ENCODE measurements at places on chromosomes 2 and 18. TPM values are rescaled to one million over a fixed set of nuclear protein-coding genes. Genes with fewer than 3 reads are reported as not detected.

- DNase-seq: no peak
These were observed 42.9 kb upstream of the TMEM178A start for GRCh38 chr2:39622860-39623259.

DNA sequence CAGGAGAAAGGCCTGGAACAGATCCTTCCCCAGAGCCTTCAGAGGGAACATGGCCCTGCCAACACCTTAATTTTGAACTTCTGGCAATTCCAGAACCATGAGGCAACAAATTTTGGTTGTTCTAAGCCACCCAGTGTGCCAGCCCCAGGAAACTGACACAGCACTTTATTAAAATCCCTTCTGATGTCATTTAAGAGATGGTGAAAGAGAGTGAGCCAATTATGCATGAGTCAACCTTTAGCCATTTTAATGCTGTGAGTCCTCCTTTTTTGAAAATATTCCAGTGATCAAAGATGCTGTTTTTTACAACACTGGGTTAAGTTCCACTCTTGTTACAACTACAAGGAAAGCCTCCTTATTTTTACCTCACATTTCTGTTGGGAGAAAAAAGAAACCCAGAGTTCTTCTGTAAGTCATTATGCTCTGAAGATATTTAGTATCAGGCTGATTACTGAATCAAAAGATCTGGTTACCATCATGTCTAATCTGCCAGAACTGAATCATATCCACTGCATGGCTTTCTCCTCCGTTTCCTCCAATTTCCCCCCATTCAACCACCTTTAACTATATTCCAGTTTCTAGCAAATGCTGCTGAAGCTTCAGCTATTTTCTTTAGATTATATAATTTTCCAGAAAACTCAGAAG lies 235.4 kb downstream of the TXNL1 start:
- no peak for DNase-seq

Gene ACTG2
- not detected for total RNA-seq

Gene SCYGR1
- not detected for total RNA-seq

DNA sequence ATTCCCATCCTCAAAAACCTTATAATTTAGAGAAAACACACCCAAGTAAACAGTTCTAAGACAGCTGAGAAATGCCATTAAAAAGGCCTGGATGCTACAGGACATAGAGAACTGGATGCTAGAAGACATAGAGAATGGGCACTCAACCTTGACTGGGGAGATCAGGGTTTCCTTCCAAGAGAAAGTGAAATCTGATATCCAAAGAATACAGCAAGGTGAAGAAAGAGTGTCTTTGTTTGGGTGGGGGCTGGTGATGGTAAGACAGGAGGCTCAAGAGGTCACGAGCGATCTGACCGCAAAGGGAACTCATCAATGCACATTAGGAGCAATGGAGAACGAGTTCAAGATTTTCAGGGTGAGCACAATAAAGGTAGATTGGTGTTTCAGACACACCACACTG lies 31.6 kb downstream of the EPB41L3 start:
- no peak for DNase-seq

Gene TMEM18
- 9.0 TPM for total RNA-seq

Gene GALNT14
- 10.4 TPM for total RNA-seq

Gene HOXD13
- not detected for total RNA-seq

DNA sequence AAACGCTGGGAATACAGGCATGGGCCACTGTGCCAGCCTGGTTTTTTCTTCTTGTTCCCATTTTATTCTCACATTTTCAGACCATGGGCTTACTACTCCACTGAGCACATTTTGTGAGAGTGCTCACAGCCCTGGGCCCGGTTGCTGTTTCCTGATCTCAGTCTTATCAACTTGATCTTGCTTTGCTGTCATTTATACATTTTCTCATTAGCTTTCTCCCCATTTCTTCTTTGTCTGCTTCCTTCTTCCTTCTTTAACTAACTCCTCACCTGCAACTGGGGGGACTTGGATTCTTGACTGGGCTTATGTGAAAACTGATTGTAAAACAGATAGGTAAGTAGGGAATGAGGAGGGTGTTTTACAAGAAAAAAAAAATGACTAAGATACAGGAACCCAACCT lies 117.3 kb downstream of the PLB1 start:
- no peak for DNase-seq

- DNase-seq: no peak
These were observed 97.5 kb upstream of the LDLRAD4 start for GRCh38 chr18:13120983-13121441.

Gene INSIG2
- total RNA-seq: 7.5 TPM

DNA sequence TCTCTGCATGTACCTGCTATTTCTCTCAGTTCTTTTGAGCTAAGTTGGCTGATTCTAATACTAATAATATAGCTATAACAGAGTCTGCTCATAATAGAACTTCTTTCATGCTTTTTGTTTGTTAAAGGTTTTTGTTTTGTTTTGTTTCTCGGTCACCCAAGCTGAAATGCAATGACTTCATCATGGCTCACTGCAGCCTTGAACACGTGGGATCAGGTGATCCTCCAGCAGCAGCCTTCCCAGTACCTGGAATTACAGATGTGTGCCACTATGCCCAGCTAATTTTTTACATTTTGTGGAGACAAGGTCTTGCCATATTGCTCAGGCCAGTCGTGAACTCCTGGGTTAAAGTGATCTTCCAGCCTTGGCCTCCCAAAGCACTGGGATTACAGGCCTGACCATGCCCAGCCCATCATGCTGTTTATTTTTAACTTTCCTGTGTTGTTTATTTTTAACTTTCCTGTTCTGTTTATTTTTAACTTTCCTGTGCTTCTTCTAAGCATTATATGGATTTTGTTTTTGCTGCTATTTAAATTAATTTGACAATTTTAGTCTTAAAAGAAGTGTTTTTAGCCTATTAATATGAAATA lies 763.8 kb upstream of the CDH7 start:
- DNase-seq: no peak

DNA sequence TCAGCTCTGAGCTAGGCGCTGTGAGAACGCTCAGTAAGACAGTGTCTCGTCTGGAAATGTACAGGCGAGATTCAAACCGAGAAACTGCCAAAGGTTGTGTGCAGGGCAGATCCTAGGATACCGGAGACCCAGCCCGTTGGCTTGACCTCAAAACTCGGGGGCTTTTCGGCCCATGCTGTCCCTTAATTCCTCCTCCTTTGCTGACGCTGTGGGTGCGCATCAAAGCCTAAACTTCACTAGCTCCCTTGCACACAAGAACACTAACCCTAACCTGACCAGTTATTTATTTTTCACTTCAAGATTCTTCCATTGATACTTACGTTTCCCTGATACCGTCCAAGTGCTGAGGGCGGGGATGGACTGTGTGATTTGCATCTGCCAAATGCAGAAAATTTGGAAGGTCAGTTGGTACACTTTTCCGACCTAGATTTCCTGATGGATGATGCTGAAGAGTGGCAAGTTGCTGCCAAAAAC lies 1.0 kb upstream of the AAK1 start:
- DNase-seq: no peak

GRCh38 chr2:222984908-222985307 lies 67.1 kb upstream of the KCNE4 start:
- DNase-seq: no peak

- DNase-seq: no peak
These were observed 14.6 kb downstream of the ZNF519 start for GRCh38 chr18:14117606-14118005.

DNA sequence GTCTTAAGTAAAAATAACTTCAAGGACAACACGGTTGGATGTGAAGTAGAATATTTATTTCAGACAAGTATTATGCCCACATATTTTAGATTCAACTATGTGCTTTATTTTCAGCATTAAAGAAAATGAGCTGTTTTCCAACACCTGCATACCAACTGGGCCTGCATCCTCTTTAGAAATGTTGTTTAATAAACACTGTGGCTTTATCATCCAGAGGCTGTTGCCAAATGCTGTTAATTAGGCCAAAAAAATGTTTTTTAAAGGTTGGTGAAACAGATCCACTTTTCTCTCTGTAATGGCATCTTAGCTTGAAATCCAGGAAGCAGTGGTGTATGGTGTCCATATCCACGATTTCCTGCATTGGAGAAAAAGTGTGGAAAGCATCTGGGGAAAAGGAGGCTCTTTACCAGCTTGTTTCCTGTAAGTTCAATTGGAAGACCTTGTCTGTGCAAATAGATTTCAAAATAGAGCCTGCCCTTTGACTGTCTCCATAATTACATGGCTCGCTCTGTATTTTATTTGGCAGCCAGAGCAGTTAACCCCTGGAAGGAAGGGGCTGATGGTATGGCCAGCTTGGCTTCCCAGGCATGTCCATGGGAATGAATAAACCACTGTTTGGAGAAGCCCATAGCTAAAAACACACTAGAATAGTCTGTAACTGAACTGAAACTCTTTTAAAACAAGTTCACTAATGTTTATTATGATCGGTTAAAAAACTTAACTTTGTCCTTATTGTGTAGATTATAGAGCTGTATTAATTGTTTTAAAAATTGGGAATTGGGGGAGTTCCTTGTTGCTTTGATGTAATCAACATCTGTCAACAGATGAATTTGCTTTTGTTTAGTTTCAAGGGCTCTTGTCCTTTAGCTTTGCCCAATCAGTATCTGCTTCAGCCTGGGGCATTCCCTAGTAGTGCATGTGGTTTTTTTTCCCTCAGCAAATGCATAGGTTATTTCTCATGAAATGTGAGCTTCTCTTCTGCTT lies 33.0 kb upstream of the DLX1 start:
- DNase-seq: peak; percentile 25

Gene GPR35
- total RNA-seq: 0.24 TPM

DNA sequence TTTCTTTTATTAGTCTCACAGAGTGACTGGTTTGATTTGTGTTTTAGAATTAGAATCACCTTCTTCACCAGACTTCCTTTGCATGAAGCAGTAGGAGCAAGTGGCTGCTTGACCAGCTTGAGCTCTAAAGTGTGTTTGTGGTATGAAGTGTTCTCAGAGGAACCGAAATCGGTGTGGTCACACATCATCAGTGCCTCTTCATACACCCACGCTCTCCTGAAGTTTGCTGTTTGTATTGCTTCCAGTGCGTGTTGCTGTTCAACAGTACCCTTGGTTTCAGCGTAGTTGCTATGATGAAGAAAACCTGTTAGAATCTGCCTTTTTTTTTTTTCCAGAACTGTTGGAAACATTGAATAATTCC lies 77.9 kb downstream of the LIMS1 start:
- no peak for DNase-seq

DNA sequence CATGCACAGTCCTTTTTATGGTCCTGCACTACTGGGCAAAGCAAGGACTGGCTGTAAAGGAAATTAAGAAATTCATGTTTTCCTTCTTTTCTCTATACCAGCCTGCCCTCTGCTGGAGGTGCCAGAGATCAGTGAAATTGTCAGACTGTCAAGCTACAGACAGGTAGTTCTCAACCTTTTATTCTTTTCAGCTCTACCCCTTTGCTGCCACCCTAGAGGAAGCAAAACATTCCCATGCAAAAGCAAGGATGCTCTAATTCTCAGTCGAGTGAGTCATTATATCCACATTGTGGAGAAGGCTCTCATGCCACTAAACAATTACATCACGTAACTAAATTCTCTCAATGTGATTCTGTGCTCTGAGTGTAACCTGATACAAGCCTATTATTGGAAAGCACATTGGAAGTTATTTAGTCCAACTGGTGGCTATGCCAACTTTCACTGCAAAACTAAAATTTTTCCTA lies 25.0 kb upstream of the RAPGEF4 start:
- DNase-seq: no peak

DNA sequence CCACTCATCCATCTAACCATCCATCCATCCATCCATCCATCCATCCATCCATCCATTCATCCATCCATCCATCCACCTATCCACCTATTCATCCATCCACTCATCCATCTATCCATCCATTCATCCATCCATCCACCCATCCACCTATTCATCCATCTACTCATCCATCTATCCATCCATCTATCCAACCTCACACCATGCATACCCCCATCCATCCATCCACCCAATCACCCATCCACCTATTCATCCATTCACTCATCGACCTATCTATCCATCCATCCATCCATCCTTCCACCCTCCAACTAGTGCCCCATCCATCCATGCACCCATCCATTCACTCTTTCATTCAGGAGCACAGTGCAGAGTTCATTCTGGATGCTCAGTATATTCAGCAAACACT lies 21.5 kb upstream of the YWHAQ start:
- no peak for DNase-seq

DNA sequence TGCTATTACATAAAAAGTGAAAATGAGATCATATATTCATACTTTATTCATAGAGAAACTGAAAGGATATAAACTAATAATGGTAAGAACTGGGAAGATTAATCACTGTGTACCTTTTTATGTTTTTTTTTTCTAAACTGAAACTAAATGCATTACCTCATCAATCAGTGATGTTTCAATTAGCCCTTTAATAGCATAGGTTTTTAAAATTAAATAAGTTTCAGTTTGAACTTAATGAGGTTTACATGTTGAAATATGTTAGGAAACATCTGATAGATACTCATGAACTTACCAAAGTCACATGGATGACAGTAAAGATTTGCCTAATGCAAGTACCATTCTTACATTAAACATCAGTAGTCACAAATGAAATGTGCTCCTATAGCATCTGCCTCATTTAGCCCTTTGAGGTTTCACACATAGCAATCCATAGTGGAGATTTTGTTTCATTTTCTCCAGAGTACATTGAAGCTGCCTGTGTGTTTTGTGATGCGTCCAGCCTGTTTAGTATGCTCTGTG lies 8.9 kb downstream of the MAPRE2 start:
- DNase-seq: no peak

GRCh38 chr18:10405014-10405493 lies 49.4 kb upstream of the APCDD1 start:
- DNase-seq: no peak

Gene SP100
- total RNA-seq: 146 TPM

DNA sequence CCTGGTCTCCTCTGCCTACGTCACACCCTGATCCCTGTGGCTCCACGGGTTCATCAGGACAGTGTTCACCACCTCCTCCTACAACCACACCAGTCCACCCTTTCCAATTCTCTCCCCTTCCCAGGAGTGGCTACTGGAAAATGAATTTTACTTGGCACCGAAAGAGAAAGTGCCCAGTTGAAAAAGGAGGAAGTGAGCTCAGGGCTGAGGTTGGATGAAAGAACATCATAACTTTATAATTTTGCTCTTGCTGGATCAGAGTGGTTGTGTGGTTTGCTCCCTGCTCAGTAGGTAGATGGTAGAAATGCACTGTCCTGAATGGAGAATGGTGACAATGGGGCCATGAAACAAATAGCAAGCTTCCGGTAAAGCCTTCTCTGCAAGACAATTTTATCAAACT lies 140.3 kb upstream of the DDX18 start:
- DNase-seq: no peak

GRCh38 chr2:161045726-161046125 lies 114.5 kb upstream of the TANK start:
- DNase-seq: no peak

- DNase-seq: no peak
These were observed 29.0 kb downstream of the ANO7 start for GRCh38 chr2:241217320-241218031.

Gene GPAT2
- total RNA-seq: 5.7 TPM

DNA sequence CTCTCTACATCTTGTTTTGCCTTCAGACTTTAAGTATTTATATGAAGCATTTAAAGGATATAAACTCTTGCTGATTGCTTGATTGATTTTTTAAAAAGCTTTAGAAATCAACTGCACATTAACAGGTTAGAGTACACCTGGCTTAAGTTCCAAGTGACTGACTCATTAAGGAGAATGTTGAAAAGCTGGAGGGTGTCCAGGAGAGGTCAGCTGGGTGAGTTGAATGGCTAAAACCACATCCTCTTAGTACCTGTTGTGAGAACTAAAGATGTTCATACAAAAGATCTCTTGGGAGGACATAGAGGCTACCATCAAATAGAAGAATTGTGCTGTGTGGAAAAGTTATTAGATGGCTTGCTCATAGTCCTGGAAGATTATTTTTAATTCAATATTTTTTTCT lies 206.8 kb downstream of the TXNL1 start:
- DNase-seq: no peak

GRCh38 chr2:64692401-64692800 lies 38.7 kb upstream of the SERTAD2 start:
- DNase-seq: no peak

Gene TAF1B
- total RNA-seq: 8.5 TPM

Gene CGREF1
- total RNA-seq: 3.4 TPM
